RPMI8226 (cell line): ENCODE measurements at places on chromosomes 6 and 20.

DNA sequence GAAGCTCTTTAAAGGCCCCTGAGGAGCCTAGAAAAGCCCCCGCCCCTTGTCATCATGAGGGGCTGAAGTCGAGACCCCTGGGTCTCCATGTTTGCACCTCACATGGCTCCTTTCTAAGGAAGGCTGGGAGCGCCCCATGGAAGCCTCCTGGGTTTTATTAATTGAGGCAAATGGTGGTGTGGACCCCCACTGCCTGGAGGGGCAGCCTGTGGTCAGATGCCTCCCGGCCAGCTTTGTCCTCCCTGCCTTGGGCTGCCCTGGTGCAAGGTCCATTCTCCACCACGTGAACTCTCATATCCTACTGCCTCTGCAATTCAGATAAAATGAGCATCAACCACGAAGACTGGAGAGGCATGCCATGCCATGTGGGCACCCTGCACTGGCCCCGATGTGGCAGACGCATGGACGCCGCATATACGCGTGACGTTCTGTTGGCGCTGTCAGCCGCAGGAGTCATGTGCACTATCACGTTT, 295.5 kb downstream of the TAF4 start:
- DNase-seq = no peak

- no peak for DNase-seq
Observed at GRCh38 chr6:34242252-34243130, 5.8 kb downstream of the HMGA1 start.

GRCh38 chr6:143902827-143903226, 38.6 kb downstream of the ZC2HC1B start:
- DNase-seq = no peak

GRCh38 chr6:17102258-17102870, 514 bp downstream of the STMND1 start:
- no peak for DNase-seq

- DNase-seq = no peak
Observed at GRCh38 chr20:47174456-47175243, 181.8 kb downstream of the ZMYND8 start.

- no peak for DNase-seq
Observed at GRCh38 chr6:84766118-84766798, 1.9 kb upstream of the TBX18 start.
